Inflammatory macrophage (primary cell): ENCODE measurements at places on chromosomes 7 and 10.

DNA sequence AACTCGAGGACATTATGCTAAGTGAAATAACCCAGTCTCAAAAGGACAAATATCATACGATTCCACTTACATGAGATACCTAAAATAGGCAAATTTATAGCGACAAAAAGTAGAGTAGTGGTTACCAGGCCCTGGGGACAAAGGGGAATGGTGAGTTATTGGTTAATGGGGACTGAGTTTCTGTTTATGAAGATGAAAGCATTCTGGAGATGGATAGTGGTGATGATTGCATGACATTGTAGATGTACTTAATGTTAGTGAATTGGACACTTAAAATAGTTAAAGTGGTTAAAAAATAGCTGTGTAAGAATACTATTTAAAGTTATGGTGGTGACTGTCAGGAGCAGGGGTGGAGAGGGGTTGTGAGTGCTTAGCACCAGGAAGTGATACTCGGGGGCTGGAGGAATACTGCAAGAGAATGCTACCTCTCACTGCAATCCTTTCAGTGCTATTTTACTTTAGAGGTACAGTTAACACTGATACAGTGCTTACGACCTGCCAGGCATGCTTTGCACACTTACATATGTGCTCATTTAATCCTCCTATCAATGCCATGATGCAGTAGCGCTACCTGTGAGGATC lies 16.7 kb upstream of the TEX36 start:
- DNase-seq, result no peak

- peak; percentile 75 for DNase-seq
Measured at GRCh38 chr7:155360495-155361345, 63.0 kb downstream of the INSIG1 start.

GRCh38 chr10:29794776-29795611 lies 160.2 kb upstream of the SVIL start:
- DNase-seq, result no peak

DNA sequence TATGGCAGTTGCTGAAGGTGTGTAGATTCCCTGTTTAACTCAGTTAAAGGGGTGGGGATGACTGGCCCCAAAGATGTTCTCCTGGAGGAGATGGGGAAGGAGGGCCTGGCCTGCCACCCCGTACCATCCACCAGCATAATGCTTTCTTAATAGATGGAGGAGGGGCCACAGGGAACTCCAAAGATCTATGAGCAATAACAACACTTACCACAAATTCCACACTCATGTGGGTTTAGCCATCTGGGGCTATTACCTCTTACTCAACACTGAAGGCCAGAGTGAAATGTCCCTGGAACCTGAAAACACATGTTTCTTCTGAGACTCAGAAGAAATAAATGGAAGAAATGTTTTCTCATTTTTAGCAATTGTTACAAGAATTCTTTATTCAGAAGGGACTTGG lies 259.0 kb downstream of the CXCL12 start:
- no peak for DNase-seq

GRCh38 chr10:93290661-93291354 lies 191.3 kb downstream of the MYOF start:
- DNase-seq, result no peak

GRCh38 chr7:104137511-104137910 lies 70.3 kb downstream of the ORC5 start:
- no peak for DNase-seq

- no peak for DNase-seq
Measured at GRCh38 chr10:5481121-5481520, 18.2 kb downstream of the CALML5 start.

- DNase-seq, result no peak
Measured at GRCh38 chr7:157684909-157685429, 348.2 kb downstream of the DNAJB6 start.

DNA sequence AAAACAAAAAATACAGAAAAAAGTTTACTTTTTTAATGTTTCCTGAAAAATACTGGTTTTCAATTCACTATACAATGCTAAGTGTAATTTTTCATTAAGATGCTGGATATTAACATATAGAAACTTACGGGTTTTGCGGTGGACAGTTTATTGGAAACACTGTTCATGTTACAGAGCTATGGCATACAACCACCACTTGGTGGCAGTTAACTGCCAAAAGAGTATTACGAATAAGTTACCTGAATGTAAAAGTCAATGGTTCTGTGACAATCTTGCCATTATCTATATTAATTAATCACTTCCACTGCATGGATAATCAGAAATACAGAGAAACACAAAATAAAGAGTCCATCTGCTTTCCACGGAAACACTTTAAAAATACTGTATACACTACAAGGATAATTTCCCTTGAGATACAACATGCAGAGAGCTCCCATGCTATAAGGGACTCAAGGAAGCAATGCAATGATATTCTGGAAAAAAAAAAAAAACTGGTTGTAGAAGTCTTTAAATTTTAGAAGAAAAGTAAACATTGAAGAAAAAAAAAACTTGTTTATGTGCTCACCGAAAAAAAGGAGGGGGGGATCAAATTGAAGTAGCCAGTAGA lies 97.0 kb downstream of the TPK1 start:
- DNase-seq, result peak; percentile 8

DNA sequence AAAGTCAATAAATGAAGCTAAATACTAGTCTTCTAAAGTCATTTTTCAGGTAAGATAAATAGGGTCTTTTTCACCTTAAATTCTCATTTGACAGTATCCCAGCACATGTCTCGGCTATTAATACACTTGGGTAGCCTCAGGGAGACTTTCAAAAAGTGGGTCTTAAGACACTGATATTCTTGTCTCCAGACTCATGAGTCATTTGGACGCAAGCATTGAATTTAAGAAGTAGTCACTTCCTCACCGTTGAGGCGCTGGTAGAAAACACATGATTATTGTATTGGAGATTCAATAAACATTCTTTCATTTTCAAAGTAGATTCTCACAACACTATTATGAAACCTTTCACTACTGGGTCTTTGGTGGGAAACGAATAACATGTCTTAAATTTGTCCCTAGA lies 108.9 kb upstream of the SP8 start:
- peak; percentile 2 for DNase-seq

- DNase-seq, result no peak
Measured at GRCh38 chr7:108442039-108442568, 14.1 kb downstream of the NRCAM start.

GRCh38 chr10:47055386-47056246 lies 144.4 kb downstream of the PTPN20 start:
- no peak for DNase-seq

DNA sequence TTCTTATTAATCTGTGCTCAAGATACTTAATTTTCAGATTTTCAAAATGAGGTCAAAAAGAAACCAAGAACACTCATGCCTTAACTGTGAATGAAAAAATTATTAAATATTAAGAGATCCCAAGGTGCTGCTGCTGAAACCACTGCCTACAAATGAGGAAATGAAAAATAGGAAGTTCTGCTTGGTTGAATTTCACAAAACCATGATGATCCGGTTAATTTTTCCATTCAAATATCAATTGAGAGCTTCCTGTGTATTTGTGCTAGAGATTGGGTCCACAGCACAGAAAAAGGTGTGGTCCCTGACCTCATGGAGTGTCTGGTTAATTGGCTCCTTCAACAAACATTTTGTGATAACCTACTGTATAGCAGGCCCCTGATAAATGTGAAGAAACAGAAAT lies 132.7 kb upstream of the YAE1 start:
- DNase-seq, result peak; percentile 20

- peak; percentile 7 for DNase-seq
Measured at GRCh38 chr7:96320442-96320841, 1.5 kb downstream of the SLC25A13 start.
